Neural crest cell (in vitro differentiated cells): ENCODE measurements at places on chromosomes 6 and 20.

DNA sequence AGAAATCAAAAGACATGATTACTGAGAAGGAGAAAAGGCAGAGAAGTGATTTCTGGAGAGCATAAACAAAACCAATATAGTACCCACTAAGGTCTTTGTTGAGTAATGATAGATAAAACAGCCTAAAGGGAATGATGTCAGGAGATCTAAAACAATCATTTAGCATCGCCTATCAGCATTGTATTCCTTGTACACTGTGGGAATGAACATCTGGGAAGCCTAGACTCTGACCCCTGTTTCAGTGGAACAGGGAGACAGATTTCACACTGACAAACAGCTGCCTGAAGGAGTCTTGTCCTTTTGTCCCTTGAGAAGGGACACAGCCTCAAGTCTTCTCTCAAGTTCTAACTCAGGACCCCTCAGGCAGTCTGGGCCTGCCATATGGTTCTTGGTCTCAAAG lies 1.7 kb downstream of the ASIP start:
- DNase-seq, result no peak

GRCh38 chr6:5126214-5126613 lies 41.1 kb downstream of the PPP1R3G start:
- DNase-seq, result no peak

- DNase-seq, result no peak
These were observed 279.6 kb upstream of the PRDM1 start for GRCh38 chr6:105806486-105806920.

GRCh38 chr20:11315525-11315924 lies 602.2 kb upstream of the BTBD3 start:
- DNase-seq, result no peak

GRCh38 chr6:84870672-84871071 lies 106.3 kb upstream of the TBX18 start:
- DNase-seq, result no peak

GRCh38 chr6:142612956-142613355 lies 311.1 kb downstream of the ADGRG6 start:
- no peak for DNase-seq

DNA sequence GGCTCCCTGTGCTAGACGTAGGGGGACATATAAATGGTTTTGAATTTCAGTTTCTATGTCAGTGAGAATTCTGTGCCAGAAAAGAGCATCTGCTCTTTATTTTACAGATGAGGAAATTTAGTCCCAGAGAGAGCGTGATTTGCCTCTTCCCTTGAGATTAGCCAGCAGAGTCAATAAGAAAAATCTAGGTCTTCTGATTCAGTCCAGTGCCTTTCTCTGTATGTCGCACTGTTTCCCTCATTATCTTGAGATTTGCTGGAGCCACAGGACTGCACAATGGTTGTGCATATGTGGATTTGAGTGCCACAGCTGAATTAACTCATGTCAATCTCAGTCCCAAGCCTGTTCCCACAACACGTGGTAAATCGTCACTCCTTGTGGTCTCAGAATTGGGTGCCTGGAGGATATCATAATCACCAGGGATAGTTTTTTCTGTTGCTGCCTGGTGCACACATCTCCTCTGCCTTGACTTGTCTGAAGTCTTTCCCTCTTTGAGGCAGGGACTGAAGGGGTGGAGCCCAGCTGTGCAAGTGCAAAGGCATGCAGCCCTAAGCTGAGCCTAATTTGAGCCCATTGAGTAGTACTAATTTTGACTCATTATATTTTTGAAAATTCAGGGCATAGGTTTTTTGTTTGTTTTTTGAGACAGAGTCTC lies 276.7 kb downstream of the SOX4 start:
- DNase-seq, result no peak

- no peak for DNase-seq
These were observed 29.9 kb downstream of the HS3ST5 start for GRCh38 chr6:114312931-114313330.

DNA sequence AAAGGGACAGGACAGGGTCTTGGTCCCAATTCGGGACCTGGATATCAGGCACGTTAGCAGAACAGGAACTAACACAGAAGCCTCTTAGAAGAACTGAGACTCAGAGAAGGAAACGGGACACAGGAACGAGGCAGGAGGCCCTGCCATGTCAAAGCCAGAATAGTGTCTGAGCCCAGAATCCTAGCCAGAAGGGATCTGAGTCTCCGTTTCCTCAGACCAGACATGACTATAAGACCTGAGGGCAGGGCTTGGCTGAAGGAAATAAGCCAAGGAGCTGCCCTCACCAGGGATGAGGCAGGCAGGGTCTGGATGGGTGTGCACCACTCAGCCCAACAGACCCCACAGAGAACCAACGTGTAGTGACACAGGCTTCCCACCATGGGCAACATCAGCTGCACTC lies 40.3 kb downstream of the TRERF1 start:
- no peak for DNase-seq

- DNase-seq, result no peak
These were observed 26.0 kb upstream of the C6orf62 start for GRCh38 chr6:24744911-24745310.

DNA sequence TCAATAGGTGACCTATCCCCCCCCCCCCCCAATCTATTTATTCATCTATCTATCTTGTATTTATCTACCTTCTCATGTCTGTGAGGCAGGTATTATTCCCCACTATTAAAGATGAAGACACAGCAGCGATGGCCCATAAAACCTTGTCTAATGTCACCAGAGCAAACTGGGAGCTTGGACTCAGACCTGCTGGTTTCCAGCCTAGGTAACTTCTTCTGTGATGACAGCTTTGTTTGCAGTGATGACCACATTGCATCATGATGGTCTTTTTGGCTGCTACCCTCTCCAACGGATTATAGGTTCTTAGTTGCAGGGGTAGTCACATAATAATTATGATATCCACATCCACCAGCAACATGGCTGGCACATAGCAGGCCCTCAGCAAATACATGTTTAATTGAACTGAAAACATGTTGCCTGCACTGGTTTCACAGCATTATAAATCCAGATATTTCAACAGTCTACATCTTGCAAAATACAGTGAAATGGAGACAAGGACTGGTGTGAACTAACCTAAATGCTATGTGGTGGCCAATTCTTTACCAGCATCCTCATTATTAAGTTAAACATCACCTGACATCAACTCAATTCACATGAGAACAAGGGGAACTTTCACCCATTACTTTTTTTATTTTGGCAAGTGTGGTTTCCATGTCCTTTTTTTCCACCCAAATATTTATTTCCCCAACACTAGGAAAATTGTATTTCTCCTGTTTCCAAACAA lies 712.5 kb upstream of the NRSN1 start:
- no peak for DNase-seq
